ENCODE measurements at places on chromosomes 1 and 21.

DNA sequence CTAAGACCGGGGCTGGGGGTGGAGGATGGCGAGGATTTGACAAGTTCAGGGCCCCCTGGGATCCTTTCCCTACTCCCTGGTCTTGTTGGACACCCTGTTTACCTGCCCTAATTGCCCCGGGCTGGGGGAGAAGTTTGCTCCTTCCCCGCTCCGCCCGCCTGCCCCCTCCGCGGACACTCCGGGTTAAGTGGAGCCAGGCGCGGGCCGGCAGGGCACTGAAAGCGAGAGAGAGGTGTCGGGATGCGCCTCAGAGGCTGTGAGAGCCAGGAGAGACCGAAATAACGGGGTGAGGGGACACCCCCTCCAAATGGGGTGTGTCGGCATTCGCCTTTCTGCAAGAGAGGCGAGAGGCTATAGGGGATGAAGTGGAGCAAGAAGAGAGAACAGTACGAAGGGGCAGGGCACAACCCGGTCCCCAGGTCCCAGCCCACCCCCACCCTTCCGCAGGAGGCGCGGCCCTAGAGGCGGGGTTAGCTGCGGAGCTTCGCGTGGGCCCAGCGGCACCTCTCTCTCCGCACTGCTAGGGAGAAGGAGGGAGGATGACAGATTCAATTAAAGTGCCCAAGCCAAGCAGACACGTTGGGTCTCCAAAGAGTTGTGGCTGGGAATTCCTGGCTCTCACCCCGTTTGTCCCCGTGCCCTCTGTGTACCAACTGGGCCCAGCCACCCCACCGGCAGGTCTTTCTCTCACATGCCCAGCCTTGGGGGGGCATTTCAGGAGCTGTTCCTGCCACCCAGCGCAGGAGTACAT, 3.8 kb downstream of the EFNA3 start:
- DNase-seq = no peak

DNA sequence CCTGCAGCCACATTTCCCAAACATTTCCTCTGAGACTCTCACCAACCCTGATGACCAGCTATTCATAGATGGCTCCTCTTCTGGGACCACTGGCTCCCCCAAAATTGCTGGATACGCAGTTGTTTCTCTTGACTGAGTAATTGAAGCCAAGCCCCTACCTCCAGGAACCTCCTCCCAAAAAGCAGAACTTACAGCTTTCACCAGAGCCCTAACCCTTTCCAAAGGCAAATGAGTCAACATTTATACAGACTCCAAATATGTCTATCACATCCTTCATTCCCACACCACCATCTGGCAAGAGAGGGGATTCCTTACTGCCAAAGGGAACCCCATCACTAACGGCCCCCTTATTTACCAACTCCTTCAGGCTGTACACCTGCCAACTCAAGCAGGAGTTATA, 20.3 kb upstream of the CA6 start:
- no peak for DNase-seq

GRCh38 chr1:145887631-145888030, 2.0 kb upstream of the ANKRD35 start:
- no peak for DNase-seq

GRCh38 chr1:31891280-31891679, 46.9 kb downstream of the PTP4A2 start:
- no peak for DNase-seq

- peak; percentile 79 for DNase-seq
These were observed 97.2 kb downstream of the WDR64 start for GRCh38 chr1:241749041-241749944.

All from fibroblast of mammary gland (primary cell).